ENCODE measurements at places on chromosomes 16 and 17.

DNA sequence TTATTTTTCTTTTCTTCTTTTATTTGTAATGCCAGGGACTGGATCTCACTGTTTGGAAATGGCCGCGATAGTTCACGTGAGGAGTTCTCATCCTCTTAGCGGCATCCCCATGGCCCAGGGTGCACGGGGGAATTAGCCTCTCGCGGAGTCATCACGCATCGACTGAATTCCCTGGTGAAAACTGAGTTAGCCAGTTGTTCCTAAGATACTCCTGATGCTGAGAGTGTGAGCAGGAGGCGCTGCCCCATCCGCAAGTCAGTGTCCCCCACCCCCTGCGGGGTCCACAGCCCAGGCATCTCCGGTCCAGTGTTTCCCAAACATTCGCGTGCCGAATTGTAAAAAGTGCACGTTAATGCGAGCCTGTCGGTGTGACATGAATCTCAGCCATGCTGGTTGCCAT is 277.2 kb downstream of the CPPED1 start:
- no peak for DNase-seq

- DNase-seq = no peak
Observed at GRCh38 chr17:32443827-32444300, 446 bp upstream of the PSMD11 start.

- DNase-seq = no peak
Observed at GRCh38 chr17:16044487-16044886, 44.9 kb downstream of the TTC19 start.

DNA sequence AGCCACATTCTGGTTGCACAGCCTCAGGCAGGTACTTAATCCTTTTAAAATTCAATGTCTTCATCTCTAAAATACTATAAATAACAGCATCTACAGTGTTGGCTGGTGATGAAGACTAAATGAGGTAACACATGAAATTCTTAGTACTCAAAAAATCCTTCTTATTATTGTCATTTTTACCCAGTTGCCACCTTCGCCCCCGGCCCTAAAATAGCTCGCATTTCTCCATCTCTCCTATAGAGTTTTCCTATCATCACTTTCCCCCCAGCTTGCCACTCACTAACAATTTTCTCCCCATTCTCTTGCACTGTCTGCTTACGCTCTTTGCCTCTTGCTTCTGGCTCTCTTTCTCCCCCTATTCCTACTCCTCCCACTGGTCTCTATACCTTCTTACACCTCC is 59.9 kb upstream of the MARCHF10 start:
- no peak for DNase-seq

- no peak for DNase-seq
Observed at GRCh38 chr17:4897198-4897687, 2.1 kb upstream of the C17orf107 start.

- DNase-seq = no peak
Observed at GRCh38 chr16:1961651-1962067, 2.3 kb downstream of the NDUFB10 start.

- no peak for DNase-seq
Observed at GRCh38 chr16:53257001-53257400, 177.3 kb upstream of the RBL2 start.

GRCh38 chr16:668519-669171 is 713 bp downstream of the RHOT2 start:
- no peak for DNase-seq

GRCh38 chr17:9810100-9810949 is 11.6 kb downstream of the GSG1L2 start:
- DNase-seq = no peak

GRCh38 chr17:80221351-80222105 is 1.3 kb downstream of the SLC26A11 start:
- DNase-seq = no peak

GRCh38 chr17:79633993-79634813 is 23.4 kb upstream of the RBFOX3 start:
- no peak for DNase-seq

DNA sequence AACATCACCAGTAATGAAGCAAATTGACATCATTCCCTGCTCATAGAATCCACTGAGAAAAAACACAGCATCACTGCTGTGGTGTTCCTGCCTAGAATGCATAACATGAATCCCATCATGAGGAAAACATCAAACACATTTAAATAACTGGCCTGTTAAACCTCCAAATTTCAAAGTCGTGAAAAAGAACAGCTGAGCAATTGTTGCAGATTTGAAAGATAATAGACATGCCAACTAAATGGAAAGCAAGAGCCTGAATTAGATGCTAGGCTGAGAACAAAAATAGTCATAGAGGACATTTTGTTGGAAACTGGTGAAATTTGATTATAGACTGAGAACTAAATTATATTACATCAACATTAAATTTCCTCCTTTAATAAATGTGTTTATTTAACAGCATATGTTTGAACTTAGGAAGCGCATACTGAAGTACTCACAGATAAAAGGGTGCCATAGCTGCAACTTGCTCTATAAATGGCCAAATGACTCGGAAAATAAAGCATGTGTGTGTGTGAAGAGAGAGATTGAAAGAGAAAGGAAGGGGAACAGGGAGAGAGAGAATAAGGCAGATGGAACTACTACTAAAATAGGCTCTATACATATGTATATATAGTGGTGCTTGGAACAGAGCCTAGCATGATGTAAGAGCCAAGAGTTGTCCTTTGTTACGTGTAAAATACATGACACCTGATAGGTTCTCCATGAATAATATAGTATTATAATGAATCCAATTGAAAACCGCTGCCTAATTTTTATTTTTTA is 305.0 kb upstream of the MON1B start:
- no peak for DNase-seq

DNA sequence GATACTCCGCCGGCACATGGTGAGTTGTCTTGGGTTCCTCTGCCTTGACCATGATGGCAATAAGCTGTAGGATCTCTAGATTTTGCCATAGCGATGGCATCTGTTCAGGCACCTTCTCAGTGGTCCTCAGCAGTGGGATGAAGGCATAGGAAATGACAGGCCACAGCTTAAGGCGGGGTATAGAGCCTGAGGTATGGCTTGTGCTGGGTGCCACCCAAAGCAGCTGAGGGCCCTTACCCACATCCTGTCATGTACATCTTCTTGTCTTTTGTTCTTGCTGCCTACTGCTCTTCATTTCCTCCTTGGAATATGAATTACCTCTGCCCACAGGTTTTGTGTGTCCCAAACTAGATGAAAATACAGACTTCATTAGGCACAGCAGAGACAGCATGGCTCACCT is 29.5 kb downstream of the KAT7 start:
- peak; percentile 28 for DNase-seq

DNA sequence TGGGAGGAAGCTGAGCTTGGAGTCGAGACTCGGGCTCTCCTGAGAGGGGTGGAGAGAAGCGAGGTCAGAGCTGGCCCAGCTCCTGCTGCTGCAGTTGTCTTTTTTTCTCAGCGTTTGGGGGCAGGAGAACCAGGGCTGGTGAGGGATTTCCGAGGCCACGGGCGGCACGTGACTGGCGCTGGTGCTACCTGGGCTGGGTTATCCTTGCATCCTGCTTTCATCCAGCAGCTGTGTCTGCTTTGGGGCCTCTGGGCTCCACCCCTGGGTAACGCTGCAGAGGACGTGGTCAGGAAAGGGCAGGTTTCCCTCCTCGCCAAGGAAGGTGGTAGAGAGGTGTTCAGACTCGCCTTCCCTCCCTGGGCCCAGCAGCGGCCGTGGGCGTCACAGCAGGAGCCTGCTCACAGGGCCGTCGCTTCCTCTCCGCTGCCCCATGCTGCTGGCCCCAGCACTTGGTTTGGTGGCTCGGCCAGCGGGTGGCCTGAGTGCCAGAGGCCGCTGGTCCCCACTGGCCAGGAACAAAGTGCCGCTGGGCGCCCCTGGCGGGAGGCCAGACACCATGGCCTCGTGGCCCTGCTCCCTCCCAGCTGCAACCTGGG is 22.5 kb downstream of the GSE1 start:
- no peak for DNase-seq
